ENCODE measurements at places on chromosomes 4 and X.

DNA sequence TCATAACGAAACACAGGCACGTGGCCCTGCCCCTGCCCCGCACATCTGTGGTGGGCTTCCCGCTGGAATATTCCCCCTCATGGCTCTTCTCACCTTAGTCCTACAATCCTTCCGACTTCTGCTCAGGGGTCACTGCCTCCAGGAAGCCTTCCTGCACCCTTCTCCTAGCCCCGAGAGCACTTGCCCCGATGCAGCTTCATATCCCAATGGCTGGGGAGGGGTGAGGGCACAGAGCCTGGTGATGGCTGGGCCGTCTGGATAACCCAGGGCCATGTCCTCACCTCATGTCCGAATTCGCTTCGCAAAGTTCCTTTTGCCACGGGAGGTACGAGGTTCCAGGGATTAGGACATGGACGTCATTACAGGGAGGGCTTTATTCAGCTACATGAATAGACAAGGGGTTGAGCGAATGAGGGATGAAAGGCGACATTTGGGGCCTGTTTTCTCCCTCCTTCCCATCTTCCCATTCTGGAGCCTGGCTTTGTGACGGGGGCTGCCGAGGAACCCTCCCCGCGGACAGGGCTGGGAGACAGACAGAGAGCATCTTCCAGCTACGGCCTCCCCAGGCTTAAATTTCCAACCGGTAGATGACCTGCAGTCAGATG lies 35.5 kb upstream of the HMX1 start:
- no peak for DNase-seq

DNA sequence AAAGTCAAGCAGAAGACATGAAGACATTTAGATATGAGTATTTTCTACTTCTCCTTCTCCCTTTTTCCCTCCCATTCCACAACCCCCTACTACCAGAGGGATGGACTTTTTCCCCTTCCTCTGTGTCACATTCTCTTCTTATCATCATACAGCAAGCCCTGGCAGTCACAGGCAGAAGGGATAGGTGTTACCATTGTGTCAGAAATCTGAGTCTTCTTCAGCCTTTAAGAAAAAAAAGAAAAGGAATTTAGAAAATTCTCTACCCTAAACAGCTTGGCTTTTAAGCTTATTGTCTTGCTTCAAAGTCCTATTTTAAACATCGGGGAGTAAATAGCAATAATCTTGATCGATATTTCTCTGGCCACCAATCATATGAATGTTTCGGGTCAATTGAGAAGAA lies 30.9 kb upstream of the ADH1C start:
- no peak for DNase-seq

DNA sequence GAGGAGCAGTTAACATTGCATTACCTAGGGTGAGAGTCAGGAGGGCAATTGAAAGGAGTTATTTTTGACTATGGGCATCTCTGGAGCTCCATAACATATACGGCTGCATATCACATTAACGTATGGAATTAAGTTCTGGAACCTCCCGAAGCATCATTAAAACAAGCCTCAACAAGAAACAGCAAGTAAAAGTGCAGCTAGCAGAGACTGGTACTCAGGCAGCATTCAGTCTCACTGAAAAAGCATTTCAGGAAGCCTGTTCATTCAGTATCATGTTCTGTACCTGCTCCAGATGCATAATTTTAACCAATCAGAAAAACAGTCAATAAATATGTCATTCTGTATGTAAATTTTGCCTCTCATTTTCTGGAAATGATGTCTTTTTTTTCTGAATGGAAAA lies 299.6 kb downstream of the EPHA5 start:
- no peak for DNase-seq

DNA sequence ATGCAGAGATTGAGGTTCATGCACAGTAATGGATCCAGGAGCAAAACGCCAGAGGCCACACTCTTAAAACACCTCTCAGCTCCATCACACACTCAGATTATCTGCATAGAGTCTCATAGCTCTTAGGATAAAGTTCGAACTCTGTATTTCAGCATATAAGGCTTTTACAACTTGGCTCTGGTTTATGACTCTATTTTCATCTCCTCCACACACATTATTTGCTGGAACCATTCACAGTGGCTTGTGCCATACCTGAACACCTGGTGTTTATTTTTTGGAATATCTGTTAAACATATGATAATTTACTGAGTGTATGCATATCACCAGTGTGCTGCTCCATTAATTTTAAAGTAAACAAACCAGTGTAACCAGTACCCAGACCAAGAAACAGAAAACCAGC lies 27.2 kb downstream of the RASL11B start:
- no peak for DNase-seq

DNA sequence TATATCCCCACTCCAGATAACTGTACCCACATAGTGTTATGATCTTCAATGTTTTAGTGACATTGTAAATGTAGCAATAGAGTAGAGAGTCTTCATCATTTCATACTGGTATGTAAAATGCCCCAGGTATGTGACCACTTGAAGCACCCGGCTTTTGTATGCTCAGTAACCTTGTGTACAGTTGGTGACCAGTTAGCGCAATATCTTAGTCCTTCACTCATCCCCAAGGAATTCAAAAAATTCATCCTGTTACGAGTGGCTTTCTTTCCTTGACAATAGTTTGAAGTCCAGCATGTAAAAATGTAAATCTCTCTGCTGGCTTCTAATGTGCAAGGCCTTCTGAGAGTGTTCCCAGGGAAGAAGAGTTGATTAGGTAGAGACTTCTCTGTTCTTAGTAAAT lies 145.6 kb downstream of the ARX start:
- no peak for DNase-seq

DNA sequence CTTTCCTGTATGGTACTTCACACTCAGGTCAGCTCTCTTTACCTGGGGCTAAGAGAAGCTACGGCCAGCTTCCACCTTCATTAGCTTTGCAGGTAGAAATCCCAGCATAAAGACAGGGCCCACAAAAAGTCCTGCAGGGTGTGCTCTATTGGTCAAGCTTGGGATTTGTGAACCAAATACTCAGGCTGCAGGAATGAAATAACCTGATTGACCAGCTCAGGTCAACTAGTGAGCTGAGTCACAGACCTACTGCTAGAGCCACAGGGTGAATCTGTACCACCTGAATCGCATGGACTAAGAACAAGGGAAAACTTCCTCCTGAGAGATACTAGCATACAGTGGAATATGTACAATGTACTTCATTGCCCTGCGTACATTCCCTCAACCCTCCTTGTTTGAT lies 172.2 kb downstream of the HHIP start:
- no peak for DNase-seq

DNA sequence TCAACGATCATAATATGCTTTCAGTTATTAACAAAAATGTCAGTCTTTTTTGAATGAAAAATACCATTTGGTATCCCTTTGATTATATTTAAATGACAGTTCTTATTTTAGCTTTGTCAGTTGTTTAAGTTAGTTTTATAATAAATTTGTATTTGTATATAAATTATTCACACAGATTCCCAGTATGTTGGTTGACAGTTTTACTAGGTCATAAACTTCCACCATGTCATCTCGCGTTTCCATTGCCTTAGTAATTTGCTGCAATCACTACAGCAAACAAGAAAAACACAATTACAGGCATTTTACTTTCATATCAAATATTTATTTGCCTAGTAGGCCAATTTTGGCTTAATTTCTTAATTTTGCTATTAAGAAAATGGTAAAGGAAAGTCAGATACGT lies 109.6 kb upstream of the ANK2 start:
- no peak for DNase-seq

DNA sequence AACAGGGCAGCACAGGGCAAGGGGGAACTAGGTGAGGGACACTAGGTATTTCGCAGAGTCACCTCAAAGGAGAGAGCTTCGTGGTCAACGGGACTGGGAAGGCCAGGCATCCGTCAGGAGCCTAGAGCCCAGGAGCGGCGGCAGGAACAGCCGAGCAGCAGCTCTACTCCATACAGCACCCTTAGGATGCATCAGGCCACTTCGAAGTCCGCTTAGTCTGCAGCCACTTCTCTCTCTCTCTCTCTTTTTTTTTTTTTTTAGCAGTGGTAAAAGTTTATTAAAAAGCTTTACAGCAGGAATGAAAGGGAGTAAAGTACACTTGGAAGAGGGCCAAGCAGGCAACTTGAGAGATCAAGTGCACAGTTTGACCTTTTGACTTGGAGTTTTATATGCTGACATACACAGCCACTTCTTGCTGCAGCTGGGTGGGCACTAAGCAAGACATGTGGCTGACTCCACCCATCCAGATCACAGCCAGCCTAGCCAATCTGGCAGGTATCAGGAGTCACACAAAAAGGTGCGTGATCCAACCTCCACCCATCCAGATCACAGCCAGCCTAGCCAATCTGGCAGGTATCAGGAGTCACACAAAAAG lies 209.7 kb upstream of the RADX start:
- DNase-seq, result no peak

DNA sequence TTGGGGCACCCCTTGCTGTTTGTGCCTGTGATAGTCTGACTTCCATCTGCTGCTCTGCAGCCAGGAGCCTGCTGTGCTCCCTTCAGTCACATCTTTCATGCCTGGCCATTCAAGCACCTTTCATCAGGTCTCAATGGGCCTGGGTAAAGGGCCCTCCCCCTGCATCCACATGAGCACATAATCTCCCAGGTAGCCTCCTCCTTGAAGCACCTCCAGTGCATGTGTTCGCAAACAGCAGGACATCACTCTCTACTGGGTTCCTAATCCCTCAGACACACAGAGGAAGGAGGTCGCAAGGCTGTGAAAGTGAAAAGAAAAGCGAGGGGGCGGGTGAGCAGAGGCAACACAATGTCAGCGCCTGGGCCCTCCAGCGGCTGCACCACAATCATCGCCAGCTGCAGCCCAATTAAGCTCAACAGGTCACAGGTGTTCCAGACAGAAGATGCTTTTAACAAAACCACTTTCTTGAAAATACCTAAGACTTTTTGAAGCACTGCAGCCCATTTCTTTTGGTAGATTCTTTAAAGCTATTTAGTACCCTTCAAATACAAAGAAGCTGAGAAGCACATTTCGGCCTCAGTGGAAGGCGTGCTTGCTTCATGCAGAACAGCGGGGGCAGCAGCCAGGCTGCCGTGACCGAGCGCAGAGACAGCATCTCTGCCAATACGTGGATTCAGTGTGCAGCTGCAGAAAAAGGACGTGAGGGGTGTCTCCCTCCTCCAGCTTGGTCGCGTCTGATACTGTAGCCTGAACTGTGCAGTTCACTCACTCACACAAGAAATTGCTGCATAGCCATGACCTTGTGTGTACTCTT lies 92.2 kb upstream of the SPRY1 start:
- no peak for DNase-seq

Data from stimulated activated CD4-positive, alpha-beta T cell treated with anti-CD3 and anti-CD28 coated beads, Interleukin-1b, Interleukin-23, amount 100 ng/mL, for 48 hours (primary cell).